ENCODE measurements at places on chromosomes 5 and 9.

DNA sequence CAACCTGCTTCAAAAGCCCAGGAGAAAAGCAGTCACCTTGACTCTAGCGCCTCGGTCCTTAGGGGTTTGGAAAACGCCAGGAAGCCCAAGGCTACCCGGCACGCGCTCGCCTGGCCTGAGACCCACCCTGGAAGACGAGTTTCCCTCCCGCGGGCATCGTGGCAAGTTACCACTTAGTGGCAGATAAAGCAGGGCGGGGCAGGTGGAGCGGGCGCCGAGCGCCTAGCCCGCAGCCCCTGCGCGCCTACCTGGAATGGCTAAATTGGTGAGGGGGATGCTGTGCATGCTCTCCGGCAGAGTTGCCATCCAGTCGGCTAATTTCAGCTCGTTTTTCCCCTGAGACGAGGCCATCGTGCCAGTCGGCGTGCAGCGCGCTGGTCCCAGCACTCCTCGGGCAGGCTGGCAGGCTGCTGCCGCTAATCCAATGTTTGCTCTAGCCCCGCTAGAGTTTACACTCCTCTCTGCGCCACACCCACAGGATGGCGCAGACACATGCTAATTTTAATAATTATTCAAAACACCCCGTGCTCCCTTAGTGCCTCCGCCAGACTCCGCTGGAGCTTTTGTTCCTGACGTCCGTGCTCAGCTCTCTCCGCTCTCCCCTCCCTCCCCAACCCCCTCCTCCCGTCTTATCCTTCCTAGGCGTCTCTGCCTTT is at the start of gene PLCXD3:
Gene PLCXD3 (minus strand): TSS at position 426 of the 656 bp plus-strand sequence. CDS start 75 bp downstream, at position 351.
- peak; percentile 85 for DNase-seq

DNA sequence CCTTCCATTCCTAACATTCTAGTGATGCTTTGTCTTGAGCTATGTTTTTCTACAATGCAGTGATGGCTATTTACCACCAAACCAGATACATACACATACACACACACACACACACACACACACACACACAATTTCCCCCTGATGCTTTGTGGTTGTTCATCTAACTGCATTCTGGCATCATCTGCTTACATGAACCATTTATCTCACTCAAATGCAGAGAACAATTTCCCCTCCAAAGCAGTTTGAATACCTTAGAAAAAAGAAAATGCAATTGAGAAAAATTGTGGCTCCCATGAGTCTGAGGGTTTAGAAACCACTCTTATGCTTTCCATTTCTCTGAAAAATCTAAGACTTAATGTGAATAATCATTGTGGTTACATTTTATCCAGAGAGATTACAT is 1024.8 kb downstream of the TLE4 start:
- no peak for DNase-seq

GRCh38 chr9:118596374-118597015 is 772.7 kb downstream of the BRINP1 start:
- DNase-seq: no peak

- peak; percentile 7 for DNase-seq
Observed at GRCh38 chr5:132057498-132058255, 2.8 kb upstream of the IL3 start.

DNA sequence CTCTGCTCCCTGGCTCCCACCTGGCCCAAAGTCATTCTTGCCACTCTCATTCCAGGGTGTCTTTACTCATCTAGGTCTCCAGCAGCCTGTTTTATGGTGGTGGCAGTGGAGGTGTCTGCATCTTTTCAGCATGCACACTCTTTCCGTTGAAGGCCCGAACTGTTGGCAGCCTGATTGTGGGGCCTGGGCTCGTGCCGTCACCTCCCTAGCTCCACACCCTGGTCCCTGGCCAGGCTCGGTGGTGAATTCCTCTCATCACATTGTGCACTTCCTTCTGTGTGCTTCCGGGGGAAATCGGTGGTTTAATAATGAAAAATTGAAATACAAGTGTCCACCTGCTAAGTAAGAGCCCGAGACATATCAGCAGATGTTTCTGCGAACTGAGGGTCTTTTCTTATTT is 214.3 kb downstream of the TRIO start:
- DNase-seq: no peak

- no peak for DNase-seq
Observed at GRCh38 chr5:172705576-172706084, 64.6 kb downstream of the NEURL1B start.

DNA sequence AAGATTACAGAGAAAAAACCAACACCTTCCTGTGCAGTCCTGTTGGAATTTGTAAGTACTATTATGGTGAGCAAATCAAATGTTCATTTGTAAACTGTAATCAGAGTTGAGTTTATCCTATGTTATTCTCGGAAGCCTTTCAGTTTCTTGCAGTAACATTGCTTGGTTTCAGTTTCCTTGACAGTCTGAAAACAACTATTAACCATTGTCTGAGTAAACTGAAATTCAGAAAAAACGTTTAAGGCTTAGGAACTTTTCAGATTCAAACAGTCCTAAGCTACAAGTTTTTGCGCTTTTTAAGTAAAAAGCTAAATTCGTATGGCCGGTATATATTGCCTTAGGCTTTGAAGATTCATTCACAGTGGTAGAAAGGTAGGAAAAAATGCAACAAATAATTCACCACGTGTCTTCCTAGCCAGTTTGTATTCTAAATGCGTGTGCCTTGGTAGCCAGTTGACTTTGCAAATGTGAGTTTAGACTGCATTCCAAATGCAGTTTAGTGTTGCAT is 2.5 kb downstream of the GPBP1 start:
- no peak for DNase-seq

Measured in D341Med (cell line).